ENCODE measurements at places on chromosomes 11 and 22.

GRCh38 chr11:108112057-108112456 lies 9.3 kb upstream of the ACAT1 start:
- DNase-seq: no peak

GRCh38 chr11:35182317-35182939 lies 43.5 kb downstream of the CD44 start:
- no peak for DNase-seq

GRCh38 chr11:66080055-66080817 lies 10.2 kb downstream of the PACS1 start:
- DNase-seq: peak; percentile 72

DNA sequence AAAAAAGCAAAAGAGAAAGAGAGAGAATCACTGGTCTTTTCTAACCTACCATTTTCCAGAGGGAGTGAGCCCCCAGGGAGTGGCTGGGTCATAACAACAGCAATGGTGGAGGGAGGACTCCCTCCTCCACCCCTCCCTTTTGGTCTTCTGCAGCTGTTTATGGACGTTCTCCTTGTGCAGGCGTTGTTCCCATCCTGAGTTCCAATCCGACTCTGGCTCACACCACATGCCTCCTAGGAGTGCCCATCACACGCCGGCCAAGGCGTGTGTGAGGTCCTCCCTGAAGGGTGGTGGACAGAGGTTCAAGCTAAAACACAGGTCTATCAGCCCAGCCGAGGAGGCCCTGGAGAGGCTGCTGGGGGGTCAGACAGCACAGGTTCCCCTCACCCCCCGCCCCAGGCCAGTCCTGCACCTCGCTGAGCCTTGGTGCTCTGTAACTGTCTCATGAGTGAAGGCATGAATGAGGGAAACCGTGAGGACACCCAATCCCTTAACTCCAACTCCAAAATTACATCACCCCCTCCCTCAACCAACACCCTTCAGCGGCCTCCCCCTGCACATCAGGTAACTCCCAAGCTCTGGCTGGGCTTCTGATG lies 29.4 kb downstream of the IFT27 start:
- DNase-seq: no peak

DNA sequence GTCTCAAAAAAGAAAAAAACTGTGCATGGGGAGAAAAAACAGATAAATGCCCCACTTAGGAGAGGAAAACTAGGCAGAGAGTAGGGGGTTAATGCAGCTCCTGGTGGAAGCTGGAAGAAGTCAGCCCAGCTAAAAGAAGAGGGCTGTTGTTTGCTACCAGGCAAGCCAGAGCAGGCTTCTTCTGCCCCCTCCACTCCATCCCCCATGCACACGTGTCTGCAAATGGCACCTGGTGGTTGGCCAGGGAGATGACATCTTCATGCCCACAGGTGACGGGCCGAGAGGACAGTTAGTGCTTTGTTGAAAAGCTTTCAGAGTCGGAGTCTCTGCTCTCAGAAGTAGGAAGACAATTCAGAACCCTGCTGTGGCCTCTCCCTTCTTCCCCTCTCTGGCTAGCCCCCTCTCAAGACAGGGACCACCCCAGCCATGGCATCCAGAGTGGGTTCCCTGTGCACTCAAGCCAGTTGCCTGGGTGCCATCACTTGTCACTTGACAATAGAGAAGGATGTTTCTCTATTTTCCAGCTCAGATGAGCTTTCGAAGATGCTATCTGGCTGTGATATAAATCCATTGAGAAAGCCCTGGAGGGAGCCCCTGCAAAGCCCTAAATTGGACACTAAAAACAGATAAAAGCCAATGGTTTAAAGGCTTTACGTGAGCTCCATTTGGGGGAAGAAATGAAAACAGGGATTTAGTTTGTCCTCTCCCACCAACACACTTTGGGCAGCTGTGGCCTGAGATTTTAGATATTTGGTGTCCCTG lies 142.0 kb downstream of the TRIM29 start:
- no peak for DNase-seq

DNA sequence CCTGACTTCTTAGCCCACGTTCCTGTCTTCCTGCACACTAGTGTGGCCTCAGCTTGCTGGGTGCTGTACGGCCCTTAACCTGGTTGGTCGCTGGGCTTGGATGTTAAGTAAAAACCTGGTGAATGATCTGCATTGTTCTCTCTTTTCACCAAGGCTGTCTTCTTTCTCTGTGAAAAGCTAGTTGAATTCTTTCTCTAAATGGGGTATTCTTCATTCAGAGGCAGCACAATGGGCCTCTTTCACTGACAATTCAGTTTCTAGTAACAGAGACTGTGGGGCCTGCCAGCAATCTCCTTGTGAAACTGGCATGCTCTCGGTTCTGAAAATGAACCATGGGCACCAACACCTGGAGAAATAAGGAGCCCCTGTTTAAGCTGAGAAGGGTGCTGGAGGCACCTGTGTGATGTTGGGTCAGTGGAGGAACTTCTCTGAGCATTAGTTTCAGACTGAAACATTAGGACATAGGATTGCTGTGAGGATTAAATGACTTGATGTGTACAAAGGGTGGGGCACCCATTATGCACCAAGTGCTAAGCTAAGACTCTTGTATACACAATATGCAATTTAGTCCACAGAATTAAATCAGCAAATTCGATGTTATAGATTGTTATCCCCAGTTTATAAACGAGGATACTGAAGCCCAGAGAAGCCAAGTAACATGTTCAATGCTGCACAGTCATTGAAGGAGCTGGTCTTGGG lies 33.1 kb upstream of the ELF5 start:
- DNase-seq: no peak

GRCh38 chr11:96173422-96173821 lies 169.6 kb downstream of the MAML2 start:
- DNase-seq: no peak

DNA sequence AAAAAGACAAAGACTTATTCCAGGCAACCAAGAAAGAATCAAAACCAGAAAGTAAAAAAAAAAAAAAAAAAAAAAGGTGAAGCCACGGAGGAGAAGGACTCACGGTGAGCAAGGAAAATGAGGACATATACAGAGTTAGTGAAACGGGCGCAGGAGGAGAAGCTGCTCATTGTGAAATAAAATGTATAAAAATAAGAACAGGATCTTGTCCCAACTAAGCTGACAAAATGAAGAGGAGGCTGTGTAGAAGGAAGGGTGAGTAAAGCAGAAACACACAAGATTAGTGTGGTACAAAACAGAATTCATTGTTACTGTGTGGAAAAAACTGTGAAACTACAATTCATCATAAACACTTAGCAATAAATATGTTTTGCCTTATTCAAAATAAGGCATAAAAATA lies 7.6 kb downstream of the IL17REL start:
- DNase-seq: no peak

- DNase-seq: no peak
Measured at GRCh38 chr11:8531312-8531711, 62.7 kb downstream of the STK33 start.

DNA sequence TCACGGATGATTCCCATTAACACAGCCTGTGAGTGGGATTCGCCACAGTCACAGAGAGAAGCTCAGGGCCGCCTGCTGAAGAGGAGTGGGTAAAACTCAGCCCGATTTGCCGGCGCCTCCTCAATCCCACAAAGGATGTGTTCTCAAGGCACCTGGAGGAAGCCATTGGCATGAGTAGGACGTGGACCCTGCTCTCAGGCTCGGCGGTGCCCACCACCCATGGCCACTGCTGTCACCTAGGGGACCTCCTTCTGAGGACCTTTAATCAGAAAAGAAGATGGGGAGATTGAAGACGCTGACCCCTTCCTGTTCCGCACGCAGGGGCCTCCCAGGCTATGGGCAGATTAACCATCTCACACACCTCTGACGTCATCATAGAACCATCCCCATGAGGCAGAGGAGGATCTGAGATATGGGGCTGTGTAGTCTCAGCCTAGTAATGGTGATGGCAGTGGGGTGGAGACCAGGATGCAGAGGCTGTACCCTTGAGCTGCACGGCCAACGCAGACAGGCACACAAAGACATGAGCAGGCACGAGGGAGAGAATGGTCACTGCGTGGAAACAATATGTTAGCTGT lies 571.8 kb downstream of the BRD1 start:
- no peak for DNase-seq

- no peak for DNase-seq
Measured at GRCh38 chr11:115132436-115133228, 371.6 kb downstream of the CADM1 start.

DNA sequence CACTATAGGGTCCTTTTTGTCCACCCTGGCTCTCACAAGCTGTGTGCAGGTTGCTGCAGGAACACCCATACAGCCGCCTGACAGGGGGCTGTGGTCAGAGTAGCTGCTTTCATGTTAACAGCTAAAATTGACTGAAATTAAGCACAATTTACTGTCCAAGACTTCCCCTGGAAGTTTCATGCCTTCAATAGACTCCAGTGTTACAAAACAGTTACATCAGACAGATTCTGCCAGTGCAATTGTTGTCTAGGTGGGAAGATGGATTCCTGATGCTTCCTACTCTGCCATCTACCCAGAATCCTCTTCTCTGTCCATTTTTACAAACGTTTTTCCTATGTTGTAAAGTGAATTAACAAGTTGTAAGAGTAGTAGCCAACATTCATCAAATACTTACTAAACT lies 5.3 kb upstream of the TSKU start:
- DNase-seq: no peak

- DNase-seq: no peak
Measured at GRCh38 chr11:45097721-45098493, 48.5 kb upstream of the PRDM11 start.

DNA sequence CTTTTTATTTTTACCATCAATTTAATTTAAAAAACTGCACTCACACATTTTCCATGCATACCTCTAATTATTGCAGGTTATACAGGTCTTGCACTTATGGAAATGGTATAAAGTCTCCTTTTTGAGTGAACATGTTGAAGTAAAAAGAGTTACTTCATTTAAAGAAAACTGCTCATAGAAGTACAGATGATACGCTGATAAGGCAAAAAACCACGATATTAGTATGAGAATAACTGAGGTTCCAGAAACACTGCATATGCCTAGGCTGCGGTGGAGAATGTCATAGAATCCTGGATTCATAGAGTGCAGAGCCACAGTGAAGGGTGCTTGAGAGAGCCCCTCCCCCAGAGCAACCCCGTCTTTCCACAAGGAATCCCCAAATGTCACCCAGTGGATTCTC lies 175.8 kb downstream of the BCR start:
- DNase-seq: no peak

- DNase-seq: no peak
Measured at GRCh38 chr11:76148941-76149613, 57.2 kb downstream of the WNT11 start.

GRCh38 chr11:17354601-17354991 lies 3.0 kb downstream of the NCR3LG1 start:
- DNase-seq: peak; percentile 59

DNA sequence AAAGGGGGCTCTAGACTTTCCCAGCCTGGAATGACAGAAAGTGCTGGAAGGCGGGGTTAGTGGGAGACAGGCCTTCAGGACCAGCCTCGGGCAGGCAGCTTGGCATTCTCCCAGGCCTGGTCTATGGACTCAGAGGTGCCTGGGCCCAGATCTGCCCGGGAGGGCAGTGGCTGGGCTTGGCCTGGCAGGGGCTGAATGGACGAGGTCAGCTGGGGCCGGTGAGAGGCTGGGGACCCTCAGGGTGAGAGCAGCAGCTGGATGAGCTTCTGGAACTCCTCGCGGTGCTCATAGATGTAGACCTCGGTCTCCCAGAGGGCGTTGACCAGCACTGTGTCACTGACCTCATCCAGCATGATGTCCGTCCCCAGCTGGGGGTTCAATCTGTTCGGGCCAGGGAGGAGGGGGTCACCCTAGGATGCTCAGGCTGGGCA lies 1.5 kb upstream of the BAIAP2L2 start:
- no peak for DNase-seq

GRCh38 chr11:5151713-5152153 lies 2.8 kb downstream of the OR52A1 start:
- no peak for DNase-seq

GRCh38 chr11:131195661-131196517 lies 174.5 kb upstream of the NTM start:
- DNase-seq: no peak

GRCh38 chr11:69475866-69476471 lies 5.5 kb upstream of the LINC01488 start:
- no peak for DNase-seq

DNA sequence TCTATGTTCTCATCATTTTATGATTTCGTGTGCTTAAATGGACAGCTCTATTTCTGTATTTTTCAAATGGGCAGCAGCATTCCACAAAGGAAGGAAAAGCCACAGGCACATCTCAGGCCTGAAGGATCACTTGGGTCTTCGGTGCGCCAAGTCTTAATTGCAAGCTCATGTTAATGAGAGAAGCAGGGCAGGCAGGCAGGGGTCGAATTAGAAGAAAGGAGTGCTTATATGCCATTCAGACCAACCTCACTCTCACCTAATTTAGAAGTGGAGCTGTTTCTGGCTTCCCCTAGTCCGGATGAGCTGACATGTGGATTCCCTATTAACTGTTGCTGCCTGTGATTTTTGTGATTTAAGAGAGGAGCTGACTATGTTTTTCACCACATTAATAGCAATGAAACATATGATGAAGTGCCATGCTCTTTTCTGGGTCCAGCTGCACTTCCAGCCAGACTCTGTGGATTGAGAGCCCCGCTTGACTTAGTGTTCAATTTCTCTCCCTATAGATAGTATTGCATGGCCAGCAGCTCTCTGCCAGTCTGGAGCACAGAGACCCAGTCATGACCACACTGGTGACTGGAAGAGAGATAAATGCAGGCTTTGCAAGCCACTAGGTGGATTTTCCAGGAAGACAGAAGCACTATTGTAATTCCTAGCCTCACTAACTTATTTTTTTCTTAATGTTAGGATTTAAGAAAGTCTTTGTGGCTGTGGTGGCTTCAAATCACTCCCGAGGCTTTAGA lies 373.9 kb upstream of the FAT3 start:
- DNase-seq: no peak

GRCh38 chr11:6895010-6895409 lies 2.7 kb upstream of the OR2D2 start:
- no peak for DNase-seq

- DNase-seq: no peak
Measured at GRCh38 chr11:64291752-64292459, 804 bp downstream of the KCNK4 start.

- DNase-seq: no peak
Measured at GRCh38 chr11:114321621-114322257, 25.5 kb downstream of the NNMT start.

Measured in CD4-positive, alpha-beta T cell treated with Interleukin-15 for 1 hour (primary cell).